ENCODE measurements at places on chromosomes 13 and 19.

DNA sequence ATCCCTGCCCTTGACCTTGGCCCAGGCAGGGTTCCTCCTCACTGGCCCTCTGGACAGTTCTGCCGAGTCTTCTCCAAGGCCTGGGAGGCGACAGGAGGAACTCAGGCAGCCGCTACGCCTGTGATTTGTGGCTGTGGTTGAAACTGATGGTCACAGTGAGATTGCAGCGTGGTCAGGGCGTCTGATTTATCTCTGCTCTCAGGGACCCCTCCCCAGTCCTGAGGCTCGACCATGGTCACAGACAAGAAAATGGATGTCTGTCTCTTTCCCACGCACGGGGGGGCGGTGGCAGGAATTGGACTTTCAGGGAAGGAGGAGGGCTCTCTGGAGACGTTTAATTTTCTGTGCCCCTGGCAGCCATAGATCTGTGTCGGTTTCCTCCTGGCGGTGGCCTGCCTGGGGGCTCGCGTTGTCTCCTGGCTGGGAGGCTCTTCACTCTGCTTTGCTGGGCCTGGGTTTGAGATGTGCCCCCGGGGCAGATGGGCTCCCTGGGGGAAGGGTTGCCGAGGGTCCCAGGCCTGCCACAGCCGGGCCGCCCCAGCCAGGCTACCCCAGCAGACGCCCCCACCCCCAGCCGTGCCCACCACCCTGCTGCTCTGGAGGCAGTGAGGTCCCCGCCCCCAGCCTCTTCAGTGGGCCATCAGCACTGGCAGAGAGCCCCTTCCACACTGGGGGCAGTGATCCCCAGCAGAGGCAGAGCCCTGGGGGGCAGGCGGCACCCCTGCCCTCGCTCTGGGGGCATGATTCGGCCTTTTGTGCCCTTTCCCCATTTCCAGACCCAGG is 167.4 kb downstream of the KDM4B start:
- no peak for DNase-seq

DNA sequence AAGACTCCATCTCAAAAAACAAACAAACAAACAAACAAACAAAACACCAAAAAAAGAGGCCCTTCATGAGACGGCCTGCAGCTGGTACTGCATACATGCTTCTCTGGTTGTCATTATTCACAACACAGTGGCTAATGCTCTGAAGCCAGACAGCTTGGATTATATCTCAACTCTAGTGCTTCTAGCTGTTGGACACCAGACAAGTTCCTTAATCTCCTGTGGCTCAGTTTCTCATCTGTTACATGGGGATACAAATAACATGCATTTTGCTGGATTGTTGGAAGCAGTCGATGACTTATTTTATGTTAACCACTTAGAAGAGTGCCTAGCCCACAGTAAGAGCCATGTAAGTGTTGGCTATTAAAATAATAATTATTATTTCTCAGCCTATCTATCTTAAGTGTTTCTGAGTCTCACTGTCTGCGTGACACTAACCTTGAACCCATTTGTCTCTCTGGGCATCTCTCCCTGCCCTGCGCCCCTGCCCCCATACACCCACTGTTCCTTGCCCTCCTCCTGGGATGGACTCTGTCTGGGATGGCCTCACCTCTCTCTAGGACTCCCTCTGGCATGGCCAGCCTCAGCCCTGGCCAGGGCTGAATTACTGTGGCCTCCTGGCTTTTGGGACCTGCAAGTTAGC is 3.1 kb upstream of the JUNB start:
- no peak for DNase-seq

GRCh38 chr19:51765086-51765485 is 4.1 kb downstream of the FPR2 start:
- no peak for DNase-seq

GRCh38 chr19:1956868-1957492 is 16.0 kb downstream of the CSNK1G2 start:
- DNase-seq: no peak

Data from SK-N-DZ (cell line).